Activated naive CD8-positive, alpha-beta T cell treated with anti-CD3 and anti-CD28 coated beads, Interleukin-2, amount 10 ng/mL, durations not matched to agents 7 days and 5 days (primary cell): ENCODE measurements at places on chromosomes 11 and 22. TPM values are rescaled to one million over a fixed set of nuclear protein-coding genes. Genes with fewer than 3 reads are reported as not detected.
A peak's percentile ranks its signal among the peaks of the same experiment; 100 is the strongest.

DNA sequence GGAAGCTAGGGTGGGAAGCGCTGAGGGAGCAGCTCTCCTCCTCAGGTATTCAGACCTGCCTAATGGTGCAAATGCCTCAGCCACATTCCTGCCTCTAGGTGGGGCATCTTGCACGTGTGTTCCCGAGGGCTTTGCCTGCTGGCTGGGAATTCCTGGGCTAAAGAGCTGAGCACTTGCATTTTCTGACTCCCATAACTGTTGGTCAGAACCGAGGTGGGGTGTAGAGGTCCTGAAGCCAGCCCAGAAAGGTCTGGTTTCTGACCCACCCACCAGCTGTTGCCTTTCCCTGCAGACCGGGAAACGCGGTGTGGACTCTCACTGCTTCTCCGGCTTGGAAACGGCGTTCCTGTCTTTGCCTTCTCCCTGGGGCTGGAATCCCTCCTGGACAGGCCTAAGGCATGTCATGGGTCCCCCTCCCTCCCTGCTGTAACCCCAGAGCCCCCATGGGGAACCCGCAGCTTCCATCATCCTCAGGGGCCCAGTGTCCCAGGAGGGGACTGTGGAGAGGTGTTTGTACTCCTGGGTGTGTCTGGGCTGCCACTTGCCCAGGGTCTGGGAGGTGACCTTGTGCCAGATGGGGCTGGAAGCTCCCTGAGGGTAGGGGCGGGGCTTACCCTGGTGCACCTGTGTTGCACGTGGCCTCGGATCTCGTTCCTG, 24.0 kb upstream of the SMIM38 start:
- no peak for DNase-seq

CARNS1 gene
- 5.6 TPM for total RNA-seq

APIP gene
- 25.7 TPM for total RNA-seq

GLB1L3 gene
- 5.2 TPM for total RNA-seq

RAPSN gene
- 0.91 TPM for total RNA-seq

NELL1 gene
- total RNA-seq: not detected

DNA sequence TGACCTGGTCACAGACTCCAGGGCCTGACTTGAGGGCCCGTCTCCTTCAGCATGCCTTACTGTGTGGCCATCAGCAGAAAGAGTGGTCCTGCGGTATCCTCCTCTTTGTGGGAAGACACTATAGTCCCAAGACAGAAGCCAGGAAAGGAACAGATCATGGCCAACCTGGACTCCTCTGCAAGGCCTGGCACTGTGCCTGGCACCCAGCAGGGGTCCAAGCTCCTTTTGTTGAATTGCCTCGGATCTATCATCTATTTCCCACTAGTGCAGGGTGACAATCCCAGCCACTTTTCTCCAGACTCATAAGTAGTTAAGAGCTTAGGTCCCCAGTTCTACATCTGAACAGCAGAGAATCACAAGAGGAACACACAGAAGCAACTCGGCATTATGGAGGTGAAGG, 27.0 kb downstream of the DSCAML1 start:
- DNase-seq: no peak

GRCh38 chr22:46464701-46465344, 72.6 kb downstream of the CELSR1 start:
- no peak for DNase-seq

- no peak for DNase-seq
Measured at GRCh38 chr11:118057251-118058145, 19.4 kb upstream of the TMPRSS4 start.

DNA sequence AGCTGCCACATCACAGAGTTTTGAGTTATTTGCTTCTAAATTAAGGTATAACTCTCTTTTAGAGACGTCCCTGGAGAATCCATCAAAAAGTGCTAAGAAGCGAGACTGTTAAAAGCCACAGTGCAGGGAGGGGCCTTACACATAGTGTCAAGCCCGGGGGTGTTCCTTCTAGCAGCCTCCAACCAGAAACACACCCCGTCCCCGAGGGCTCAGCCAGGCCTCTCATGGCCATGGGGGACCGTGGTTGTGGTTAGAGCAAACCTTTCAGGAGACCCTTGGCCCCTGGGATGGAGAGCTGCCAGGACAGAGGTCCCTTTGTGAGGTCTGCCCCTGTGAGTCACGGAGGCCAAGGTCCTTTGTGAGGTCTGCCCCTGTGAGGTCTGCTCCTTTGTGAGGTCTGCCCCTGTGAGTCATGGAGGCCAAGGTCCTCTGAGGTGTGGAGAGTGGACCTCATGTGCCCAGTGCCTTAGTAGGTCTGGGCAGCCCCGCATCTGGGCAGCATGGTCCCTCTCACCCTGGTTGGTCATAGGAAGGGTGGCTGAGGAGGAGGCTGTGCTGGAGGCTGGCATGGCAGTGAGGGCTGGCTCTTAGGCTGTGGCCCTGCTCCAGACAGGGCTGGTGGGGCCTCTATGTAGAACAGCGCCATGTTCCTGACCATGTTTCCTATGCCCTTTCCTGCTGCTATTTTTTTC, 5.4 kb downstream of the GNAZ start:
- no peak for DNase-seq

- peak; percentile 59 for DNase-seq
Measured at GRCh38 chr22:26610072-26610958, 7.5 kb downstream of the CRYBB1 start.

CREB3L1 gene
- not detected for total RNA-seq
